SK-MEL-5 (cell line): ENCODE measurements at places on chromosomes 6 and 20.

GRCh38 chr6:144216668-144217218 lies 66.4 kb downstream of the STX11 start:
- DNase-seq = no peak

- DNase-seq = no peak
Observed at GRCh38 chr20:14434384-14435136, 97.1 kb upstream of the FLRT3 start.

- peak; percentile 82 for DNase-seq
Observed at GRCh38 chr6:109440331-109441068, at the start of the genes PPIL6 and SMPD2. TSS of gene PPIL6 (minus strand) at chr6:109440628. CDS start at chr6:109440590, 38 bp downstream. TSS of gene SMPD2 (plus strand) at chr6:109440724. CDS start at chr6:109441122, 398 bp downstream.

DNA sequence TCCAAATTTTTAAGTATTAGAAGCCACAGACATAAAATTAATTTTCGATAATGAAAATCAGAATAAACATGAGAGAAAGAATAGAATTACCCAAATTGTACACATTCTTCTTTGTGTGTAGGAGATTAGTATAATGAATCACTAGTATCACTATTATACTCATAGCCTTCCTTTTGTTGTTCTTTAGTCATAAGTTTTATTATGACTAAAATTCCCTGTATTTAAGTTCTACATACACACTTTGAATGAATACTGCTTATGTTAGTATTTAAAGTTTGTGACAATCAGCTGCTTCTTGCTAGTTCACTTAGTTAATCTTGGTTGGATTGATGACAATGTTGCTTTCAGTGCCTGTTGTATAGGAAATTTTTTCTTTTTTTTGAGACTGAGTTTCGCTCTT lies 72.7 kb downstream of the CCDC170 start:
- no peak for DNase-seq

GRCh38 chr6:48985025-48985424 lies 478.0 kb downstream of the MMUT start:
- no peak for DNase-seq

DNA sequence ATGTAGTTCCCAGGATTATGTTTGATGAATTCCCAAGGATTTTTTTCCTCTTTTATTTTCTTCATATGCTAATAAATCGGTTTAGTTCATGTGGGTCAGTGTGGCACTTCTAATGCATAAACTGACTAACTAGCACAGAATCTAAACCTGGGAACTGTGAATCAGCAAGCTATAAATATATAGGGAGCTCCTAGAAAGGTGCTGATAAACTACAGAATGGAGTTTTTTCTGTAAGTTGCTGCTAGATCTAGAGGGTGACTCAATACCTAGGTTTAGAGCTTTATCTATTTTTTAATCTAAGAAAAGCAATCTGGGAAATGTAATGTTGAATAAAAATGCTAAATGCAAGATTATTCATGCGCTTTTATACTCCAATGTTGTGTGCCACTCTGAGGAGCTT lies 118.8 kb upstream of the PTCHD4 start:
- DNase-seq = no peak

- no peak for DNase-seq
Observed at GRCh38 chr6:34374508-34374907, 18.0 kb downstream of the NUDT3 start.

DNA sequence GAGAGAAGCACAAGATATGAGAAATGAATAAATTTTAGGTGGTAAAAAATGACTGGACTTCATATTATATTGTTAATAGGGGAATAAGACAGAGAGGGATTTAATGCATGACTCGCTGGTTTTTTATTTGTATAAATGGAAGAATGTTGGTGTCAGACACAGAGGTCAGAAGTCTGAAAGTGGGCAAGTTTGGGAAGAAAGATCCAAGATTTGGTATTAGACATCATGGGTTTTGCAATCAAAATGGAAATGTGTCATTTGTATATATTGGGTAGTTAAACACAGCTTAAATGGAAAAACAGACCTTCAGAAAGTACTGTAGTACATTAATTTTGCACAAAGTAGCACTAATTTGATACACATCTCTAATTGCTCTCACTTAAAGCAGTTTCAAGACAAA lies 96.2 kb downstream of the EYA4 start:
- DNase-seq = no peak

- no peak for DNase-seq
Observed at GRCh38 chr6:161798844-161799394, 525.1 kb upstream of the AGPAT4 start.

DNA sequence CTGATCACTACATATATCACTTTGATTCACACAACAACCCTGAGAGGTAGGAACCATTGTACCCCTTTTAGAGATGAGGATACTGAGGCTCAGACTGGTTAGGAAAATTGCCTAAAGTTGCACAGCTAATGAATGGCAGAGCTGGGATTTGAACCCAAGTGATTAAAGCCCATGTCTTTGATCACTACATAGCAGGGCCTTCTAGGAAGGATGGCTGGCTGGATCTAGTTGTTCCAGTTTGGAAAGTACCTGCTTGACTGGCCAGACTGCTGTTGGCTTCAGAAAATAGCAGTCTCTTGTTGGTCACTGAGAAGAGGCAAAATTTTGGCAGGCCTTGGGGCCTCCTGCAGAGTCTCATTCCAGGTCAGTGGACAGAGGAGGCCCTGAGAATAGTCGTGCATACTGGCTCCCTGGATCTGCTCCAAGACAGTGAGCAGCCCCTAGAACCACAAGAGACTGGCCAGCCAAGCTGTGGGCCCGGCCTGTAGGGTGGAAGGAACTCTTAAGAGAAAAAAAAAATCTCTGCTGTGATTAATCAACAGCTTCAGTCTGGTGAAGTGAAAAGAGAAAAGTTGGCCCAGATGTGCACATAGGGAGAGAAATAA lies 17.5 kb downstream of the PPARD start:
- DNase-seq = no peak

DNA sequence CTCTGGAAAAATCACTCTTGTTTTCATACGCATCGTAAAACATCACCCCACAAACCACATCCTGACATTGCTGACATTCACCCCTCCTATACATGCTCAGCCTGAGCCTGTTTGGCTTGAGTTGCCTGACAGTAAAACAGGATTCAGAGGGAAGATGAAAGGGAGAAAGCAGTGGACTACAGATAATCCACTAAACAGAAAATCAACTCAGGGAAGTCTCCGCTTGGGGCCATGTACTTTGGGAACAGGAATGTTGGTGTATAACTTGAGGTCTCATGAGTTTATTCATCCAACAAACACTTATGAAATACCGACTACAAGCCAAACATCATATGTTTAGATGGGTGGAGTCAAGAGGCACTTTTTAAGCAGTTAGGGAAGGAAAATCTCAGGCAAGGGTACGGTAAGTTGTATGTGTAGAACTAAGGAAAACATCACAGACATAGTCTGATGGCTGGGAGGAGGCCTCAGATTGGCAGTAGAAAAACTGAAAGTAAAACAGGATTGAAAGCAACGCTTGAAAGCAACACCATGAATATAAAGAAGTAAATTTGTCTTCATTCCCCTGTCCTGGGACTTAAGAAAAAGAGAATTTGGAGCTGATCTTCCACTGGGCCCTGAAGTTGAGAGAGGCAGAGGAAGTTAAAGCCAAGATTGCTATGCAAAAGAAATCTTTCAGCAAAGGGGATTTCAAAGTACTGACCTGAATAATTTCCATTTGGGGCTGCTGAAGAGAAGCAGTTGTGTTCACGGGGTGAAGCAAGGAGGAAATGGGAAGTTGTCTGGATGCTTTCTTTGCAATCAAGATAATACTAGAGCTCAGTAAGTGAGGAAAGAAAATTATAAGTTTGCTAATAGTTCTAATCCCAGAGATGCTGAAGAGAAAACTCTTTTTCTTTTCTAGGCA lies 28.8 kb downstream of the PDE7B start:
- DNase-seq = peak; percentile 88

DNA sequence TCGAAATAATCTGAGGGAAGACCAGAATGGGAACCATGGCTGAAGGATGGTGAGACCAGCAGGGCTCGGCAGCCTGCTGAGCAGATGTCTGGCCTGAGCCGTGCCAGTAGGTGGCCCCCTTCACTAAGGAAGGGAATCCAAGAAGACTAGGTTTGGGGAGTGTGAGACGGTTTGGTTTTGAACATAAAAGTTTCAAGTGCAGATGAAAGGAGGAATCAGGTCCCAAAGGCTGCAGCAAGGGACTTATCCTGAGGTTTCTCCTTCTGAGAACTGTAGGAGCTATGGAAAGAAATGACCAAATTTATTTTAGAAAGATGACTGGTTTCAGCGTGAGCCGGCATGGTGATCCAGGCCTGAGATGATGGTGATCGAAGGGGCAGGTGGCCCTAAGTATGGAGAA lies 4.6 kb upstream of the OSER1 start:
- peak; percentile 81 for DNase-seq

DNA sequence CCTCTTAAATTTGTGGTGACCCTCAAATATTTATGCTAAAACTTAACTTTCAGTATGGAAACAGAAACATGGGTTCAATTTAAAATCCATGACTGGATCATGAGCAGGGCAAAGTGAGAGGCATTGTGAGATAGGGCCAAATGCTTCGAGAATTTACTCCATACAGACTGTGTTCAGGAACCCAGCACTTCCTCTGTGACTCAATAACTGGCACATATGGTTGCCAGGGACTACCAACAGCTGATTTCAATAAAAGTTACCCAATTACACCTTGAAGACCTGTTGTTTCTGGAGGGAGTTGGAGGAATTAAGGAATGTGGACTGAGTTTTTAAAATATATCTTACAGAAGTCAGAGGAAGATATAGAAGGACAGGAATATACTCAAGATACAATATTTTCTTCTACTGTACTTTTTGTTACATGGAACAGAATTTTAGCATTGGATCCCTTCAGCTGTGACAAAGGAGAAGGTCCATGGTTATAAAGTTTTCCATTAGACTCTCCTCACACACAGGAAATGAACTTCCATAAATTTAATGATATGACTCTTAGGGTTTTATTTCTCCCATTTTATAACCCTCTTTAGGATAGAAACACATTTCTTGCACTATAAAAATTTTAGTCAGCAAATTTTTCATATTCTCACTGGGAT lies 258.5 kb downstream of the KHDC1L start:
- no peak for DNase-seq

- DNase-seq = no peak
Observed at GRCh38 chr20:23081263-23081819, 4.8 kb downstream of the CD93 start.

- DNase-seq = no peak
Observed at GRCh38 chr20:58845706-58846105, 5.0 kb downstream of the GNAS-AS1 start.

- DNase-seq = no peak
Observed at GRCh38 chr6:39441301-39441700, 118.8 kb upstream of the KCNK16 start.

DNA sequence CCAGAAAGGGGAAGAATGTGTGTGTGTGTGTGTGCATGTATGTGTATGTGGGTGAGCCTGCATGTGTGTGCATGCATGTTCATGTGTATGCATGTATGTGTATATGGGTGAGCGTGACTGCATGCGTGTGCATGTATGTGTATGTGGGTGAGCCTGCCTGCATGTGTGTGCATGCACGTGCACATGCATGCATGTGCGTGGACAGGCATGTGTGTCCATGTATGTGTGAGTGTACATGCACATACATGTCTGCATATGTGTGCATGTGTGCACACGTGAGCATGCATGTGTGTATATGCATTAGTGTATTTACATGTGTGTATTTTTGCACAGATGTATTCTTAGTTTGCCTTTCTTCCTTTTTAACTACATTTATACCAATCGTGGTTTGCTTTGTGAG lies 601.5 kb downstream of the QKI start:
- DNase-seq = no peak
